ENCODE measurements at places on chromosomes 7 and 10.

- no peak for DNase-seq
Observed at GRCh38 chr7:80244206-80244916, 109.7 kb downstream of the GNAI1 start.

DNA sequence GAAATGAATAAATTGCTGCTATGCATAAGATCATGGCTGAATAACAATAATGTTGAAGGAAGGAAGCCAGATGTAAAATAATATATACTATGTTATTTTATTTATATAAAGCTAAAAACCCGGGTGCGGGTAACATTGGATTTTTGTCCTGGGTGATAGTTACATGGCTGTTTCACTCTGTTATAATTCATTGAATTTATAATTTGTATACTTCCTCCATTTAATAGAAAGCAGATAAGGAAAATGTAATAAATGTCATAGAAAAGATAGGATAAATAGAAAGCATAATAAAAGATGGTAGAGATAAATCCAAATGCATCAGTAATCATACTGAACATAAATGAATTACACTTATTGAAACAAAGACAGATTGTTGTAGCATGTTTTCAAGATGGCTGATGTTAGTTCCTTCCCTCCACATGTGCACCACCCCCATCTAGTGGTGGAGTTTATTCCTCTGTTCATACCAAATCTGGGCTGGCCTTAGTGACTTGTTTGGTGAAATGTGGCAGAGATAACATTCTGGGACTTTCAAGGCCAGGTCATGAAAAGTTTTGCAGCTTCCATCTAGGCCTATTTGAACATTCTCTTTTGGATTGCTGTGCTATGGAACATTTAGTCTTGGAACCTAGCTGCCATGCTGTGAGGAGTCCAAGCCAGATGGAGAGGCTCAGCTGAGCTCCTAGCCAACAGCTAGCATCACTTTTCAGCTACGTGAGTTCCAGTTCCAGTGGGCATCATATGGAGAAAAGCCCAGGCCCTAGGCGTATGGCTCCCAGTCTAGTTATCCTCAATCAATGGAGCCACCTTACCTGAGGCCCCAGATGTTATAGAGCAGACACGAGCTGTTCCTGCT, 46.9 kb downstream of the AHCYL2 start:
- no peak for DNase-seq

- no peak for DNase-seq
Observed at GRCh38 chr10:71276873-71277272, 42.2 kb upstream of the SLC29A3 start.

DNA sequence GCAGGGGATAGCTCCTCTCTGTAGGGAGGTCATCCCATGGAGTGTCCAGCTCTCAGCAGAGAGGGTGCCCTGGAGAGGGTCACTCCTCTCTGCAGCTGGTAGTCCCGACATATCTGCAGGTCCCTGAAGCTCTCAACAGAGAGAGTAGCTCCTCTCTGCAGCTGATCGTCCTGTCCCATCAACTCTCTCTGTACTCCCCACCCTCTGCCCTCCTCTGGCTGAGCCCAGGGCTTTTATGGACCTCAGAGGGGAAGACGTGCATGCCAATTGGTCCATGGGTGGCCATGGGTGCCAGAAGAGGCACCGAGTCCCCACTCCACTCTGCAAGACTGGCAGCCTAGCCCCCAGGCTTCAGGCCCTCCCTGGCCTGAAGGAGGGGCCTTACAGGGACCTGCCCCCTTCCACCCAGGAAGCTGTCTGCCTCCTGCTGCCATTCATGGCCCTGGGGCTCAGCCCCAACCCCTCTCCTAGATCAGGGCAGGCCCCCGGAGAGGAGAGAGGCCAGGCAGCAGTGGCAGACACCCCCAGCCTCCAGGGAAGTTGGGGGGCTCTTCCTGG, 9.0 kb upstream of the BLVRA start:
- no peak for DNase-seq

DNA sequence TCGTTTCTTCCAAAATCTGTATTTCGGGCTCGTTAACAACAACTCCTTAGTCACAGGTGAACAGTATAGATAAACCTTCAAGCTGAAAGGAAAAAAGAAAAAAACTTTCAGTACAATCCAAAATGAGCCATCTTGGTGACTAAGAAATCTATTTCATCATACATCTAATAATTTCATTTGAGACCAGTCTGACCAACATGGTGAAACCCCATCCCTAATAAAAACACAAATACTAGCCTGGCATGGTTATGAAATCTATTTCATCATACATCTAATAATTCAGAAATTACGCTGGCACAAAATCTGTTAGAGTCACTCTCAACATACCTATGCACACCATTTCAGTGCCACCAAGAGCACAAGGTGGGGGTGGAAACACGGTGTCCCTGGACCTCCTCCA, 8.8 kb downstream of the DCLRE1C start:
- no peak for DNase-seq

DNA sequence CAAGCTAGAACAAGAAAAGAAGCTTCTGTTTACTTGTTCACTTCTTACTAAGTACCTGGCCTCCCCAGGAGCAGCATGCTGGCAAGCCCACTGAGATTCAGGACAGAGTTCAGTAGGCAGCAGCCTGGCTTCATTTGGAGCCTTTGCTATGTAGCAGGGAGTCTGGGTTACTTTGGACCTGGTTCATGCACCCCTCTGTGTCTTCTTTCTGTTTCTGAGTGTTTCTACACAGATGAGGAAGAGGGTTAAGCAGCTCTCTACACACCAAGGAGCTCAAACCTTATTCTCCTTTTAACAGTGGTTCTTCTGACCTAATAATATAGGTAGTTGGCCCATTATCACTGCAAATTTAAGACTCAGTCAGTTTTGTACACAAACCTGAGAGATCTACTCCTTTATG, 152.9 kb downstream of the ARID5B start:
- DNase-seq: no peak

- no peak for DNase-seq
Observed at GRCh38 chr7:27689150-27689549, 26.5 kb upstream of the HIBADH start.

- peak; percentile 73 for DNase-seq
Observed at GRCh38 chr10:103241262-103242011, 4.2 kb upstream of the RPEL1 start.

DNA sequence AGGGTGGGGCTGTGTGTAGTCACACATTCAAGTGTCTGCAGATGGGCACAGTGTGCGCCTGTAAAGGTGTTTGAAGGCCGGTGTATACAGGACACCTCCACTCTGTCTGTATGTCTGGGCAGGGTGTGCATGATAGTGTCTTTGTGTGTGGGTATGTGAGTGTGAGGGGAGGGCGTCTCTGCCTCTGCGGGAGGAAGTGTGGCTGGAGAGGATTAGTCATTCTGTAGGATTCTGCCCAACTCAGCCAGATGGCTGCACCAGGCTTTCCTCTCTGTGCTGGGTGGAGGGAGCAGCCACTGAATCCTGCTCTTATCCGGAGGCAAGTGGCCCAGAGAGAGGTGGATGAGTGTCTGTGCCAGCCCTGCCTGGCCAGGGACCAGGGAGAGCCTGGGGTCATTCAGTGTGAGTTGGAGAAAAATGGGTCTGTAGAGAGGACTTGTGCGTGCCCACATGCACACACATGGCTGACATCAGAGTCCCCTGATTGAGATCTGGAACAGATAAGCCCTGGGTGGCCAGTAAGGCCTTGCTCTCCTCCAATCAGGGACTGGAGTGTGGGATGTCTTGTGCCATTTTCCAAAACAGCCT, 1.7 kb downstream of the SFXN3 start:
- no peak for DNase-seq

DNA sequence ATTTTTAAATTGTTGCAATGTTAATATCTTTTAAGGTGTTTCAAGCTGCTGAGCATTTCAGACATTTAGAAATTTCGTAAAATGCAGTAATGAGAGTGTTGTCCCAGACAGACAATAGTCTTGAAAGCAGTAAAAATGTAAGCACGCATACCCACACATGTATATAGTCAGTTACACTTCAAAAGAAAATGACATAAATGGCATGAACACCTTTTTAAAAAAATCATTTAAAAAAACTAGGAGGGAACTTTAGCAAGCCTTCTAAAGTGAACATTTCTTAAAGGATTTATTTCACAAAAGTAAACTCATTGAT, 51.0 kb downstream of the CPED1 start:
- DNase-seq: no peak

- peak; percentile 55 for DNase-seq
Observed at GRCh38 chr10:6269953-6270867, 67.5 kb downstream of the PFKFB3 start.

DNA sequence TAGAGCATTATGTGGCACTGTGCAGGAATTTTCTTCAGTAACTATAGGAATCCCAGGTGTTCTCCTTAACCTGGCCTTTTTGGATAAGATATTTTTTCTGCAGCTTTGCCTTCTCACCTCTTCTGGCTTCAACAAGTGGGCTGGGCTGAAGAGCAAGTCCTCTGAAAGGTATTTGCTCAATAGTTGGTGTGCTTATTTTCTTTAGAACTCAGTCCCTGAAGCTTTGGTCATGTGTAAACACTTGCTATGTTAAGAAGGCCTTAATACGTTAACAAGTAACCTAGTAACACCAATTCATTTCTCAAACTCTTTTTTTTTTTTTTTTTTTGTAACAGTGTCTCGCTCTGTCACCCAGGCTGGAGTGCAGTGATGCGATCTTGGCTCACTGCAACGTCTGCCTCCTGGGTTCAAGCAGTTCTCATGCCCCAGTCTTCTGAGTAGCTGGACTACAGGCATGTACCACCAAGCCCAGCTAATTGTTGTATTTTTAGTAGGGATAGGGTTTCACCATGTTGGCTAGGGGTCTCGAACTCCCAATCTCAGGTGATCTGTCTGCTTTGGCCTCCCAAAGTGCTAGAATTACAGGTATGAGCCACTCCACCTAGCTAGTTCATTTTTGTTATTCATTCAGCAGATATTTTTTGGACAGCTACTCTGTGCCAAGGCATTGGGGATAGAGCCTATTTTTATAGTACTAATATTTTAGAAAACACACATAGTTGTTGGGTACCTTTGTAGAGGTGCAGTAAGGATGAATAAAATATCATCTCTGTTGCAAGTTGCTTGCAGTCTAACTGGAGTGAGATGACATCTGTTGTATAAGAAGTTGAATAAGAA, 164.6 kb downstream of the SND1 start:
- DNase-seq: no peak

DNA sequence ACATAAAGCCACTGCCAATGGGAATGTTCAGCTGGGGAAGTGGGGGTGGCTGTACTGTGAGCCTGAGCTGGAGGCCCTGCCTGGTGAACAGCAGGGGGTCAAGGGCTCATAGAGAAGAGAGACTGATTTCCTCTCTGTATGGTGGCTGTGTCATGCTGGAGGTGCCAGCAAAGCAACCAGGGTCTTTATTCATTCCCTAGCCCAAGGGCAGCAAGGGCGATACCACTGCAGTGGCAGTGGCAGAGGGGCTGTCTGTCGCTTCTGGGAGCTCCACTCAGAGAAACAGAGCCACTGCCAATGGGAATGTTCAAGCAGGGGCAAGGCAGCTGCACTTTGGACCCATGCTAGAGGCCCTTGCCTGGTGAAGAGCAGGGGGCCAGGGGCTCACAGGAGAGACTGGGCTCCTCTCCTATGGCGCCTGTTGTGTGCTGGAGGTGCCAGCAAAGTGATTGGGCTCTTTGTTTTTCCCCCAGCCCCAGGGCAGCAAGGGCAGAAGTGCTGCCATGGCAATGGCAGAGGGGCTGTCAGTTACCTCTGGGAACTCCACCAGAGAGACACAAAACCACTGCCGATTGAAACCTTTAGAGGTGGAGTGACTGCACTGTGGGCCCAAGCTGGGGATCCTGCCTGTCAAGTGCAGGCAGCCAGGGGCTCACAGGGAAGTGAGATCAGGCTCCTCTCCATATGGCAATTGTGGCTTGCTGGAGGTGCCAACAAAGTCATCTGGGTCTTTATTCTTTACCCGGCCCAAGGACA, 545.1 kb downstream of the SH2D4B start:
- DNase-seq: no peak

GRCh38 chr7:50739744-50740435, 42.8 kb downstream of the GRB10 start:
- no peak for DNase-seq

- no peak for DNase-seq
Observed at GRCh38 chr10:9450801-9451200, 1396.3 kb downstream of the GATA3 start.

GRCh38 chr7:91457208-91457607, 193.0 kb downstream of the FZD1 start:
- DNase-seq: no peak

DNA sequence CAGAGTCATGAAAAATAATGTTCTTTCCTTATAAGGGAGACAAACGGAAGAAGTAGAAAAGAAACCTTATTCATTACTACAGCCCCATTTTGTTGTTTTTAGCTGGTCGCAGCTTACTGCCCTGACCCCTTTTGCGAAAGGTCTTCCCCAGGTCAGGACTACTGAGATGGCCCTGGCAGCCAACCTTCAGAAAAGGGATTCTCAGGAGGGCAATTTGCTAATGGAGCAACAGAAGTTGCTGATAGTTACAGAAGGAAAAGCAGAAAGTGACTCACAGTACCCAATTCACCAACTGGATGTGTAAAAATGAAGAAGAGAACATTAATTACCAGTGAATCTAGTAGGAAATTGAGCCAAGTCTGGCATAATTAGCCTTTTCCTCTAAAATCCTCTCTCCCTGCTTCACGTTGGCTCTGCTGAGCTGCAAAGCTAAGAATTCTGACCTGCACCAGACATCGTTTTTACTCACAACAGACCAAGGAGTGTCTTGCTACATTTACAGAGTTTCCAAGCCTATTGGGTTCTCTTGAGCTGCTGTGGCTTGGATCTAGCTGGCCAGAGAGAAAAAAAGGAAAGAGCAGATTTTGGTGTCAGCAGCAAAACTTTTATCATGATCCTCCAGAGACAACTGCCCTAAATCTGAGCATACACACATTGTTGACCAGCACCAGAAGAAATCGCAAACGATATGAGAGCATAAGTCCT, 499.9 kb upstream of the FZD8 start:
- no peak for DNase-seq
